SJCRH30 (cell line): ENCODE measurements at places on chromosomes 16 and 17.

DNA sequence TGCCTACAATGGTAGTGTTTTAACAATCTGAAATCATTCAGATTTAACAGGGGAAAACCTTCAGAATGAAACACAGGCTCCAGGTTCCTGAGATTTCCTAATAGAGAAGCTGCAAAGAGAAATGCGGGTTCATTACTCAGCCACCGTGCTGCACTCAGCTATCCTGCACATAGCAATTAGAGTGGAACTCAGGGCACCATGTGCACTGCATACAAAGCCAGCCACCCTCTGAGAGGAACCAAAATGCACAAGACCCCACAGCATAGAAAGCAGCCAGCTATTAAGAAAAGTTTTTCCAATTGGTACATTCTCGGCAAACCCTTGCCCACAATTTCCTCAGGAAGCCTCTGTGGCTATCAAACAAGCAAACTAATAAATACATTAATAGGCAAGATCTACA is 37.4 kb downstream of the TOM1L2 start:
- H3K27me3 ChIP-seq, result no peaks in the 10 kb centered on the region
- no peak overlapping the region for H3K4me3 ChIP-seq
- H3K4me1 ChIP-seq, result peaks cover 50% of the 10 kb centered on the region
- no peaks in the 10 kb centered on the region for H3K36me3 ChIP-seq

DNA sequence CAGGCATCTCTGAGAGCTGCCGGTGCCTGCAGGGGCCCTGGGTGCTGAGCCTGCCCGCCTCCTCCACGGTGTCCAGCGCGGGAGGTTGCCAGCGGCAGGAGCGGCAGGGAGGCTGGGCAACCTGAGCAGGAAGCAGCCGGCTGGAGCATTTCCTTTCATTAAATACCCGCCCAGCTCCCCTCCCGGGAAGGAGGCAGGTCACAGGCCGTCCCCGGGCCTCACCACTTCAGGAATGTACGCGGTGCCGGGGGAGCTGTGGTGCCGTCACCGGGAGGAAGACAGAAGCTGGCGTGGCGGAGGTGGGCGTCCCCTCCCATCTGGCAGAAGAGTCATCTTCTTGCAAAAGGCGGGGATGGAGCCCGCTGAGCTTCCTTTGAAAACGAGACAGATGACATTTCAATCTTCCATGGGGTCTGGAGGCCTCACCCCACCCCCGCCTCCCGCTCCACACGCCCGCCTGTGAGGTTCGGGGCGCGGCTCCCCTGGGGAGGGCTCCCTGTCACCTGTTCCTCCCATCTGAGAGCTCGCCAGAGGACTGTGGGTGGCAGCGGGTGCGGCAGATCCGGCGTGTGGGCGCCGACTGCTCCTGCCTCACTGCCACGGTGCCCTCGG is 16.0 kb downstream of the SOX8 start:
- peak overlapping the region; percentile 43 for H3K4me3 ChIP-seq
- DNase-seq, result peak; percentile 84
- H3K27me3 ChIP-seq, result no peaks in the 10 kb centered on the region
- H3K36me3 ChIP-seq, result no peaks in the 10 kb centered on the region

- 0 out of 2 replicates have a peak, but pooled peaks cover 5% of the 10 kb centered on the region for H3K4me1 ChIP-seq
- no peaks in the 10 kb centered on the region for H3K36me3 ChIP-seq
- peak within 1 kb of the TSS; percentile 95 for H3K4me3 ChIP-seq
Measured at GRCh38 chr16:67936124-67936879, at the start of gene PSMB10. TSS of gene PSMB10 (minus strand) at chr16:67936850. CDS start at chr16:67936749, 101 bp downstream.

DNA sequence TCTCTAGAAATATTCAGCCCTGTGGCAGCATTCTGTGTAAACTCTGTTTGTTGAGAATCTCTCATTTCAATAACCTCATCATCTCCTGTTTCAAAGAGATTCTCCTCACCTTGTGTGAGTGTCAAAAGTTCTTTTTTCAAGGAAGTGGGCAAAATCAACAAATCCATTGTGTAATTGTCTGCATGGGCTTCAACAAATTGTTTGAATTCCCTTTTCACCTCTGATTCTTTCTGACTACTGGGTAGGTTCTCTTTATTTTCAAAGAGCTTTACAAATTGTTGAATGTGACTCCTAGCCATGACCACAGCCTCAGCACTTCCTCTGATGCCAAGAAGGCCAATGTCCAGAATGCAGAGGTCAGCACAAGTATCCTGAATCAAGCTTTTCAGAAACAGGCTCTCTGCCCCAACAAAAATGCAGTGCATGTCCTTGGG is 48.0 kb downstream of the N4BP1 start:
- no peak overlapping the region for H3K4me3 ChIP-seq
- H3K27me3 ChIP-seq, result no peaks in the 10 kb centered on the region
- 0 out of 2 replicates have a peak, but pooled peaks cover 3% of the 10 kb centered on the region for H3K4me1 ChIP-seq
- peaks cover 29% of the 10 kb centered on the region for H3K36me3 ChIP-seq
- DNase-seq, result no peak
- no peak overlapping the region for H3K27ac ChIP-seq

GRCh38 chr17:33924104-33924503 is 331.0 kb upstream of the CCL2 start:
- no peak overlapping the region for H3K27ac ChIP-seq
- H3K4me1 ChIP-seq, result no peaks in the 10 kb centered on the region; the same call in 1 of the 2 replicates
- H3K4me3 ChIP-seq, result no peak overlapping the region
- peaks cover 5% of the 10 kb centered on the region for H3K27me3 ChIP-seq
- DNase-seq, result no peak

DNA sequence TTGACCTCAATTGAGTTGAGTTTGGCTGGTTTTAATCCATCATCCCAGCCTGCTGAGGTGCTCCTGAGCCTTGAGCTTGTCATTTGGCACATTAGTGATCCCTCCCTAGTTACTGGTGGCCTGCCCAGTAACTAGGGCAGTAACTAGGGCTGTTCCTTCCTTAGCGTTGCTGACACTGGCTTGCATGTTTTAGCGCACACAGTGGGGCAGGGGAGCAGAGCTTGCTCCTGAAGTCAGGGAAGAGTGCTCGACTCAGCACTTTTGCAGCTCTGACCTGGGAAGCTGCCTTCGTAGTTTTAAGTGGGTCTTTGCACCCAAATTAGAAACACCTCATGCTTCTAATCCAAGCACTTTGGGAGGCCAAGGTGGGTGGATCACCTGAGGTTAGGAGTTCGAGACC is 15.7 kb downstream of the CCDC42 start:
- H3K27me3 ChIP-seq, result no peaks in the 10 kb centered on the region
- no peak overlapping the region for H3K4me3 ChIP-seq

- H3K36me3 ChIP-seq, result no peaks in the 10 kb centered on the region
- peaks cover 11% of the 10 kb centered on the region for H3K4me1 ChIP-seq
- H3K4me3 ChIP-seq, result no peak overlapping the region
- DNase-seq, result no peak
Measured at GRCh38 chr16:4323845-4324488, 8.1 kb downstream of the GLIS2 start.

- no peaks in the 10 kb centered on the region for H3K27me3 ChIP-seq
- no peaks in the 10 kb centered on the region for H3K36me3 ChIP-seq
- DNase-seq, result no peak
Measured at GRCh38 chr16:30434852-30435251, 5.0 kb upstream of the DCTPP1 start.

DNA sequence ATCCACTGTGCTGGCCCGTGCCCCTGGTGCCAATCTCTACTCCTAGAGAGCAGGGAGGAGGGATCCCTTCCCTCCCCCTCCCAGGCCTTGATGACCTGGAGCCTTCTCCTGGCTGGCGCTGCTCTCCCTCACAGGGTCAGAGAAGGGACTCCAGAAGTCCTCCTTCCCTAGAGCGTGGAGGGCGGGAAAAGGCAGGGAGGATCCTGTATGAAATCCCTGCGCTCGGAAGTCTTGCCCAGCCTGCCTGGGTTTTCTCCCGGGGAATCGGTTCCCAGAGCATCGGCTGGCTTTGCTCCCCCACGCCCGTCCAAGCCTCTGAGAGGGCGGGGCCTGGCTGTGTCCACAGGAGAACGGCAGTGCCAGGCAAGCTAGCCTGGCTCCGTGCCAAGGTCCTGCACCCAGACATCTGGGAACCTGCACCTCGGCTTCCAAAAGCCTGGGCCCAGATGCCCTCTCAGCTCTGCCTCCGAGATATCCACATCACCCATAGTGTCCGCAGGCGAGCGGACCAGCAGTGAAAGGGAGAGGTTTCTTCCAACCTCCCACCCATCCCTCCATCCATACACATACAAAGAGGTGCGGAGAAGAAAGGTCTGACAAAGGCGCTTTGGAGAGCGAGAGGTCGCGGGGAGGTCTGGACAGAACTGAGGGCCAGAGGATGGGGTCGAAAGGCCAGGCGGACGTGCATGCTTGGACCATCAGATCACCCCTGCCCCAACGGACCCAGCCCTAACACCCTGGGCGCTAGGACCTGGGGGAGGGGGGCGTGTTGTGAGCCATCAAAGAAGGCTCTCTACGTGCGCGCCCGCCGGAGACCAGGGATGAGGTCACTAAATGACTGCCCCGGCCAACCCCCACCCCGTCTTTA is 1.1 kb downstream of the MPP2 start:
- no peak overlapping the region for H3K27ac ChIP-seq
- DNase-seq, result peak; percentile 83
- H3K27me3 ChIP-seq, result peaks cover 9% of the 10 kb centered on the region
- peak overlapping the region; percentile 55 for H3K4me3 ChIP-seq
- H3K36me3 ChIP-seq, result no peaks in the 10 kb centered on the region
- H3K4me1 ChIP-seq, result peaks cover 20% of the 10 kb centered on the region

DNA sequence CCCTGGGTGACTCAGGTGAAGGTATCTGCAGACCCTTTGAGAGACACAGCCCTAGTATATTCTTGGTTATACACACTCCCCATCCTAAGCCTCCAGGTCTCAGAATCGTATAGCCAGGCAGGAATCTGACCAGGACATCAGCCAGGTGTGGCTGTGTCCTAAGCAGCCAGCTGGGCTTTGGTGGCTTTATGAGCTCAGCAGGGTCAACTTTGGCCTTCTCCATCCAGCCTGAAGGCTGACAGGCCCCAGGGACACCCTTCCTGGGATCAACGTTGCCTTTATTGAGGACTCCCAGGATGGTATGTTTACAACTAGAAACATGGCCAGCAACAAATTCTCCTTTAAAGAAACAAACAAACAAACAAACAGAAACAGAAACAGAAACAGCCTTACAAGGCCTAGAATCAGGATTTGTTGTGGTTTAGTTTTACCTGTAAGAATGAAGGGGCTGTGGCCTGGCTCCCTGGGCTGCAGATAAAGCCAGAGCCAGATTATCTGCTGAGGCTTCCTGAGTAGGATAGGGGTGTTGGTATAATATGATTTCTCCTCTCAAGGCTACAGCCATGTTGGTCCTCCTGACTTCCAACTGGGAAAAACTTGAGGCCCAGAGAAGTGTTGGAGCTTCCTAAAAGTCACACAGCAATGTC is 8.5 kb downstream of the KIF19 start:
- DNase-seq, result no peak
- H3K4me3 ChIP-seq, result no peak overlapping the region
- H3K27ac ChIP-seq, result no peak overlapping the region
- H3K27me3 ChIP-seq, result no peaks in the 10 kb centered on the region; the same call in 1 of the 2 replicates

DNA sequence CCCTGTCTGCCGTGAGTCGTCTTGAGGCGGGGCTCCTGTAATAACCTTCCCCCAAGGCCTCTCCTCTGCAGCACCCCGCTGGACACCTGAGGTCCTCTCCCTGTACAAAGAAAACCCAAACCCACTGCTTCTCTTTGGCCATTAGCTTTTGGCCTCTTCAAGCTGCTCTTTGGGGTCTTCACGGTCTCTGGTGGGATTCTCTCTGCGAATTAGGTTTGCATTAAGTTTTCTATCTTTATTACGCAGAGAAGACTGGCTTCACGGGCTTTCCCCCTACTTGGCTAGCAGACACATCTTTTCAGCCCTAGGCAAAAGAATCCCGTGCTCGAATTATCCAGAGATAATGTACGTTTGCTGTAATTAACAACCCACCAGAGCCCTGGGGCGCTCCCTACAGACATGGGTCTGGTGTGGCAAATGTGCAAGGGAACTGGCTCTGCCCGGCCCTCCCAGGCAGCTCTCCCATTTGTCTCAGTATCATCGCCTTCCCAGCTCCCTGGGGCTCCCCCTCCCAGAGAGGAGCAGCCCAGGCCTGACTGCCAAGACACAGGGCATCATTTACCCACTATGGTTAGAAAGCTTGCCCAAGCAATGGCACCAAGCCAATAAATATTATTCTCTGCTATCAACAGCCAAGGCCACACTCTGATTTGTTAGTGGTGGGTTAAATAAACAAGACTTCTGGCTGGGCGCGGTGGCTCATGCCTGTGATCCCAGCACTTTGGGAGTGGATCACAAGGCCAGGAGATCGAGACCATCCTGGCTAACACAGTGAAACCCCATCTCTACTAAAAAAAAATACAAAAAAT is 24.7 kb upstream of the KLHDC4 start:
- peak overlapping the region; percentile 48 for H3K27ac ChIP-seq
- H3K27me3 ChIP-seq, result no peaks in the 10 kb centered on the region
- peak; percentile 67 for DNase-seq
- no peaks in the 10 kb centered on the region for H3K36me3 ChIP-seq

DNA sequence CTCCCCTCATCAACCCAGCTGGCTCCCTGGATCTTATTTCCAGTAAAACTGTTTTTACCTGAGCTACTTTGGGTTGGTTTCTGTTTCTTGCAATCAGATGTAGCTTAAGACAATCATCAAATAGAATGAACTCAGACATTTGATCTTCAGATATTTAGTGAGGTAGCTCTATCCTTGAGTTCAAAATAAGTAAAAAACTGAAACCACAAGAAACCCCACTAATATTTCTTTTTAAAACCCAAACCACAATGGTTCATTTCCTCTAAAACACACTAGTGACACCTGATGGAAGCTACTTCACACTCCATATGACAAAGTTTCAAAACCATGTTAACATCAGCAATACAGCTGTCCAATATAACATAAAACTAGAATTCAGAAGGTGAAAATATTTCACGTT is 37.8 kb downstream of the CACNG1 start:
- H3K4me3 ChIP-seq, result no peak overlapping the region
- no peaks in the 10 kb centered on the region for H3K27me3 ChIP-seq
- peaks cover 16% of the 10 kb centered on the region for H3K36me3 ChIP-seq
- H3K27ac ChIP-seq, result no peak overlapping the region

DNA sequence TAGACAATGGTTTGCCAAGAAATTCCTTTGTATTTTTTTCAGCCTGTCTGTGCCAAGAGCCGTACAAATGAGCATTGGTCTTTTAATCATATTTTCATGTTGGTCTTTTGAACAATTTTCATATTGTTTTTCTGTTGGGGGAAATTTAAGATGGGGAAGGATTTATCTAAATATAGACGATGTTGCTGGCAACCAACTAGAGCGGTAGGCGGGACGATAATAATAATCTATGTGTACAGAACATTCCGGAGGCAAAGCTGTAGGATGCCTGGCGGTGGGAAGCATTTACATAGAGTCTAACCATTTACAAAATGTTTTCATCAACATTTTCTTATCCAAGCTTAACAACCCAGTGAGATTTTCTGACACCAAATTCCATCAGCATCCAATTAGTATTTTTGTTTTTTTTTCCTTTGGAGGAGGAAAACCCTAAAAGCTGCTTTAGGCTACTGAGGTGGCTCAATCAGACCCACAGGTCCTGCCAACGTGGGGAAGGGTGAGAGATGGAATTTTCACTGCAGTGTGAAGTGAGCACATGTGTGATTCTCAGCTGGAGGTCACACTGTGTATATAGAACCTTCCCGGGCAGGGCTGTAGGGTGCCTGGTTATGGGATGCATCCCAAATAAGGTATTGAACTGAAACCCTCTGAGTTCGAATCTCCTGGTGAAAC is 11.7 kb upstream of the SEC14L1 start:
- no peak overlapping the region for H3K4me3 ChIP-seq
- DNase-seq, result no peak
- H3K27me3 ChIP-seq, result no peaks in the 10 kb centered on the region
- peaks cover 33% of the 10 kb centered on the region for H3K4me1 ChIP-seq
- H3K27ac ChIP-seq, result no peak overlapping the region
